Right kidney (tissue), 9 donors: ENCODE measurements at places on chromosomes 16 and 17.
A peak's percentile ranks its signal among the peaks of the same experiment; 100 is the strongest.

GRCh38 chr17:47274319-47275069 is 20.9 kb downstream of the ITGB3 start:
- DNase-seq, result no peak

DNA sequence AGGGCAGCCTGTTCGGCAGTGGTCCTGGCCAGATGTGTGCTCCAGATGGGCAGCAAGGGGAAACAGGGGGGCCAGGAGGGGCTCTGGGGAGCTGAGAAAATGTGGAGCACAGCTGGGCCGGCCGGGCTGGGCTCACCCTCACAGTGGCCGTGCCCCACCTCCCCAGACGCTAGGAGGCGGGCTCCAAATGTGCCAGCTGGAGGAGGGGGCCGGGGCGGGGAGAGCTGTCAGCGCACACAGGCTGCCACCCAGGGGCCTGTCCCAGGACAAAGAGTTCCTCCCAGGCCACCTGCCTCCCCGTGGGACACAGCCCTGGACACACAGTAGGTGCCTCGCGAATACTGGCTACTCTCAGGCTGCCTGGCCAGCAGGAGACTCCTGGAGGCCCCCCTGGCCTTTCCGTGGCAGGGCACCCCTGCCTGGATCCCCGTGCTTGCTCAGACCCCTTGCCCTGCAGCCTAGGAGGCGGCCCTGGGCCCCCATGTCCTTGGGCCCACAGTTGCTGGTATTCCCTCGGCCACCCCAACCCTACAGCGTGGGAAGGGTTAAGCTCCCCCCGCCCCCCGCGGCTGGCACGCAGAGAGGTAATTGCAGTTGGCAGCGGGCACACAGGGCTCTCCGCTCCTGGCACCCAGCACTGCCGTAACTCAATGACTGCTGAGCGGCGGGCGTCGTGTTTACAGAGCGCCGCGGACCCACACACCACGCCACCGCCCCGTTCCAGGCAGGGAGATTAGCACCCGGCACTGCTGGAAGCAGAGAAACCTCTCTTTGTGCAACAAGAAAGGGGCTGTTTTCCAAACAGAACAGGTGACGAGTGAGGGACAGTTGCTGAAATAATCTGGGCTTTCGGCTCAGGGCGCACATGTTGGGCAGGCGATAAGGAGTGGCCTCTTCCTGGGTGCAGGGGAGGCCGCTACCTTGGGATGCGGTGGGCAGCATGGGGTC is 32.2 kb downstream of the BAHCC1 start:
- DNase-seq, result no peak

- no peak for DNase-seq
Observed at GRCh38 chr17:12388226-12388625, 277.5 kb upstream of the MYOCD start.

GRCh38 chr17:19285213-19285900 is 48.2 kb downstream of the EPN2 start:
- no peak for DNase-seq

DNA sequence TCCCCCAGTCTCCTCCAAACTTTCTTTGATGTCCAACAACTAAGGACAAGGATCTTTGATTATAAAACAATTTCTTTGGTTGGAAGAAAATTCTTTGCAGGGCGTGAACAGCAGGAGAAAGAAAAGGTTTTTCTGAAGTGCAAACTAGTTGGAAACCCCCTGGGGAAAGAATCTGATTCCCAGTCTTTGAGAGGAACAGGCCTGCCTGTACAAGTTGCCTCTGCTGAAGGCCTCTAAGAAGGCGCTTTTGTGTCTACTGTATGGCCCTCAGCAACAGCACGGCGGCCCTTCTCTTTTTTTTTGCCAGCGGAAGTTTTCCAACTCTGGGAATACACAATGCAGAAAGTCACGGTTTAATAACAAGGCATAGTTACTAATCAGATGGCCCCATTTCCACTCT is 14.0 kb downstream of the RNF43 start:
- no peak for DNase-seq

DNA sequence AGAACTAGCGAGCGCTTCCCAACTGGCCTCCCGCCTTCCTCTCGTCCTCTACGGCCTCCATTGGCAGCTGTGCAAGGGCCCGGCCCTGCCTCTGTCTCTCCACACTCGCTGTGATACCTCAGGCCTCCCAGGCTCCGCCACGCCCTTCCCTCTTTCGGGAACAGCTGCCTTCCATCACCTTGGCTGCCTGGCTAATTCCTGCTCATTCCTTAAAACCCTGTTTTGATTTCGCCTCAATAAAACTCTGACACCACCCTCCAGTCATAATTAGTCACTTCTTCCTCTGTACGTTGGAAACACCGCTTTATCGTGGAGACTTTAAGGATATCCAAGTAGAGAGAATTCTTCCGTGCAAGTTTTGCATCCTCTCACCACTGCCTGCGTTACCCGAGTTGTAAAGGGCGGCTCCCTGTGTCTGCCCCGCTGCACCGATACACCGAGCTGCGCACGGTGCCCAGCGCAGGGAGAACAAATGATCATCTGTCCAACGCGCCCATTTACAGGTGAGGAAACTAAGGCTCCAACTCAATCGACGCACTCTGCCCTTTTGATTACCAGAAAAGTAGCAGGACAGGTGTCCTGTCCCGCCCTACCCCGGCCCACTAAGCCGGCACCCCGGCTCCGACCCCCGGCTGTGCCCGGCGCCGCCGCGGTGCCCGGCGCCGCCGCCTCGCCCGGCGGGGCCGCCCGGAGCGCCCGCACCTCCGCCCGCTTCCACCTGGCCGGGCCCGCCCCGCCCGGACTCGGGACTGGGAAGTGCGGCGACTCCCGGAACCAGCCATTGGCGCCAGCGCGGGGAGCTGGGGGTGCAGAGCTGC is 139.7 kb downstream of the SEC14L1 start:
- DNase-seq, result peak; percentile 47
